Adrenal gland (tissue), 19 donors: ENCODE measurements at places on chromosomes 4 and X. TPM values are rescaled to one million over a fixed set of nuclear protein-coding genes. Genes with fewer than 3 reads are reported as not detected.
A peak's percentile ranks its signal among the peaks of the same experiment; 100 is the strongest.

The KLB gene
- 0.07 TPM for total RNA-seq

The SHROOM2 gene
- 3.1 TPM for total RNA-seq

DNA sequence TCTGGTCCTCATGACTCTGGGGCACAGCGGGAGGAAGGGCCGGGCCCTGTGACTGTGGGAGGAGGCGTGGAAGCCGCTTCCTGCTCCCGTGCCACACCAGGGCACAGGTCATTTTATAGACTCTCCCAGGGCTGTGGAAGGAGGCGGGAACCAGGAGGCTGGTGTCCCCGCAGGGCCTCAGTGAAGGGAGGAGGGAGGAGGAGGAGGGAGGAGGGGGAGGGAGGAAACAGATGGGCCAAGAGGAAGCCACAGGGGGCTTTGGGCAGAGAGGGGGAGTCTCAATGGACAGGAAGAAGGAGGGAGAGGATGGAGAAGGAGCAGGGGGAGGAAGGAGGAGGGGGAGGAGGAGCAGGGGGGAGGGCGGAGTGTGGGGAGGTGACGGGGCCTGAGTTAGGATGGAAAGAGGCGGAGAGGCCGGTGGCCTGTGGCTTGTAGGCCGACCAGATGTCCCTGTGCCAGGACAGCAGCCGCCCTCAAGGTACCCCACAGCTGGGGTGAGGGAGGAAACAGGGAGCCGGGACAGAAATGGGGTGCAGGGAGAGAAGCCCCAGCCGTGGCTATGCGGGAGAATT lies 6.2 kb upstream of the PLCXD1 start:
- H3K4me3 ChIP-seq = no peak overlapping the region
- H3K27me3 ChIP-seq = no peaks in the 10 kb centered on the region
- H3K36me3 ChIP-seq = no peaks in the 10 kb centered on the region
- H3K27ac ChIP-seq = peak overlapping the region; percentile 45

- no peaks in the 10 kb centered on the region for H3K36me3 ChIP-seq
- no peak overlapping the region for H3K4me3 ChIP-seq
- no peaks in the 10 kb centered on the region for H3K4me1 ChIP-seq
- no peak for DNase-seq
- H3K27ac ChIP-seq = no peak overlapping the region
These were observed 105.8 kb downstream of the ELOVL6 start for GRCh38 chr4:110092646-110093045.

- H3K36me3 ChIP-seq = no peaks in the 10 kb centered on the region
- no peak overlapping the region for H3K27ac ChIP-seq
- H3K4me3 ChIP-seq = no peak overlapping the region
- H3K27me3 ChIP-seq = peaks cover 17% of the 10 kb centered on the region
These were observed 25.3 kb downstream of the DCX start for GRCh38 chrX:111386615-111387233.

DNA sequence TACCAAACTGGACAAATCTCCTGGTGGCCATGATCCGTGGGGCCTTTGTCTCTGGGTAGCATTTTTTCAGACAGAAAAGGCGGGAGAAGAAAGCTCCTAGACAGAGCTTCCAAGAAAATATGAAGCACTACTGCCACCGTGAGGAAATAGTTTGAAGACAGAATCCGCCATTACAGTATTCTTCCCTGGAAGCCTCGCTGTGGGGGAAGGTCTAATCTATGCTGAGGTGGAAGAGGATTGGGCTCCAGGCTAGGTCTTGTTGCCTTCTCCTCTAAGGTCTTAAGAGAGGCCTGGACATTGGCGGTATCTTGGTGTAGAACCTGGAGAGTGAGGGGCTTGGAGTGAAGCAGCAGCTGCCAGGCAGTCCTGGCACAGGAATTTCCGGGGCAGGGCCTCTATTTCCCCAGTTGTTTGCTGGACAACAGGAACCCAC lies 218.9 kb downstream of the OR13H1 start:
- no peaks in the 10 kb centered on the region for H3K27me3 ChIP-seq
- peak overlapping the region; percentile 26 for H3K4me3 ChIP-seq
- no peaks in the 10 kb centered on the region for H3K36me3 ChIP-seq
- H3K4me1 ChIP-seq = no peaks in the 10 kb centered on the region
- DNase-seq = peak; percentile 70
- no peak overlapping the region for H3K27ac ChIP-seq

DNA sequence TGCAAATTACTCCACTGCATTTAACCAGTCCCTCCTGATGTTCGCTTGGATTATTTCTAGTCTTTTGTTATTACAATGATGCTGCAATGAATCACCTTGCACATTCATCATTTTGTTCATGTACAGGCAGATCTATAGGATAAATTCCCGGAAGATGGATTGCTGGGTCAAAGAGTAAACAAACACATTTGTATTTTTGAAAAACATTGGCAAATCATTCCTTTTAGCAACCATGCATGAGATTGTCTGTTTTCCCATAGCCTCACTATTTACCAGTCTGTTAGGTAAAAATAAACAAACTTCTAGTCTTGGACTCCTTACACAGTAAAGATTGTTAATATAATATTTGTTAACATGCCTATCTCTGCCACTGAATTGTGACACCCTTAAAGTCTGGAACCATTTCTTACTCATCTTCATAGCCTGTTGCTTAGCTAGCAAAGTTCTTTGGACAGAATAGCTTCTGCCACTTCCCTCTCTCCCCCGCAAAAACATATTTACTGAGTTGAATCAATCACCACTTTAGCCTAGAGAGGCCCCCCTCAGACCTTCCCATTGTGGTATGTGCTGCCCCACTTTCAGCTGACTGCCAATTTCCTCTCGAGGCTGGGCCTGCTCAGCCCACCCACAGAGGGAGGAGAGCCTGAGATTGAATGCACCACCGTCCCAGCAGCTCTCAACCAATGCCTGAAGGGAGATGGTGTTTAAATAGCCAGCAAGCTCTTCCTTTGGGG lies 108.4 kb upstream of the ATXN3L start:
- no peak for DNase-seq
- no peak overlapping the region for H3K27ac ChIP-seq
- H3K36me3 ChIP-seq = no peaks in the 10 kb centered on the region
- H3K4me1 ChIP-seq = no peaks in the 10 kb centered on the region
- H3K27me3 ChIP-seq = no peaks in the 10 kb centered on the region
- no peak overlapping the region for H3K4me3 ChIP-seq

DNA sequence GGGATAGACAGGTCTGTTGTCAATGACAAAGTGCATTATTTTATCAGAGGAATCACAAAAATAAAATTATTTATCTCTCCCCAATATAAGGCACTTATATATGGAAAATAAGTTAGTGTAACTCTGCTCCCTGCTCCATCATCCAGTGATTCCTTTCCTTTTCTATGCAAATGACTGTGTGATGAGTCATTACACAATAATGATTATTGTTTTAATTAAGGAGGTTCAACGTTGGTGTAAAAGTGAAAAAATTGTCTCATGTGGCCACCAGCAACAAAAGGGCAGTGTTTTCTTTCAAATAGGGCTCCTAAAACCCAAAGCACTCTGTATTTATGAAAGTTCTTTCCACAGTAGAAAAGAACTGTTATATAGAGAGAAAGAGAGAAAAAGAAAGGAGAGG lies 16.7 kb downstream of the SLC7A11 start:
- H3K27me3 ChIP-seq = no peaks in the 10 kb centered on the region
- DNase-seq = no peak
- no peaks in the 10 kb centered on the region for H3K36me3 ChIP-seq
- no peak overlapping the region for H3K27ac ChIP-seq
- H3K4me1 ChIP-seq = no peaks in the 10 kb centered on the region
- no peak overlapping the region for H3K4me3 ChIP-seq

- H3K4me1 ChIP-seq = no peaks in the 10 kb centered on the region
- no peak overlapping the region for H3K27ac ChIP-seq
- DNase-seq = no peak
- no peaks in the 10 kb centered on the region for H3K36me3 ChIP-seq
- H3K27me3 ChIP-seq = no peaks in the 10 kb centered on the region
- H3K4me3 ChIP-seq = no peak overlapping the region
These were observed 98.5 kb downstream of the CENPC start for GRCh38 chr4:67446811-67447210.
